Activated CD8-positive, alpha-beta memory T cell treated with anti-CD3 and anti-CD28 coated beads for 1 hour (primary cell): ENCODE measurements at places on chromosomes 5 and 9.

DNA sequence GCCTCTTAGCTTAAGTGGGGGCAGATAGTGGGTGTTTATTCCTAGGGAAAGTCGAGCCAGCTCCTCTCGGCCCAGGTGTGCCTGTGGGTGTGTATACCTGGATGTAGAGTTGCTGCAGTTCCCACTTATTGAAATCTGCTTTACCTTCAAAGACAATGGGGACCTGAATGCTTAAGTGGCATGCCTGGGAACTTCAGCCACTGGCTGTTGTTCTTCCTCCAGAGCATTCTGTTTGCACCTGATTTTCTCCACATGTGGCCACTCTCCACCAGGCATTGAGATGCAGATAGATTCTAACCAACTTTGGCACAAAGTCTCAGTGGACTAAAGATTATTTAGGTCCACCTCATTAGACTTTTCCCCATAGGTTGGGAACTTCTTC lies 186.8 kb downstream of the ZNF462 start:
- DNase-seq, result no peak

DNA sequence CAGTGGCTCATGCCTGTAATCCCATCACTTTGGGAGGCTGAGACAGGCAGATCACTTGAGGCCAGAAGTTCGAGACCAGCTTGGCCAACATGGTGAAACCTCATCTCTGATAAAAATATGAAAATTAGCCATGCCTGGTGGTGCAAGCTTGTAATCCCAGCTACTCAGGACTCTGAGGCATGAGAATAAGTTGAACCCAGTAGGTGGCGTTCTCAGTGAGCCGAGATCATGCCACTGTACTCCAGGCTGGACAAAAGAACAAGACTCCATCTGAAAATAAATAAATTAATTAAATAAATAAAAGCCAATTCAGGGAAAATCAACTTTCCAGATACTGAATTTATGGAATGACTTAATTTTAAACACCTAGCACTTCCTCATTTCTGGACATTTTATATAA lies 1722.1 kb downstream of the MAT2B start:
- DNase-seq, result no peak

DNA sequence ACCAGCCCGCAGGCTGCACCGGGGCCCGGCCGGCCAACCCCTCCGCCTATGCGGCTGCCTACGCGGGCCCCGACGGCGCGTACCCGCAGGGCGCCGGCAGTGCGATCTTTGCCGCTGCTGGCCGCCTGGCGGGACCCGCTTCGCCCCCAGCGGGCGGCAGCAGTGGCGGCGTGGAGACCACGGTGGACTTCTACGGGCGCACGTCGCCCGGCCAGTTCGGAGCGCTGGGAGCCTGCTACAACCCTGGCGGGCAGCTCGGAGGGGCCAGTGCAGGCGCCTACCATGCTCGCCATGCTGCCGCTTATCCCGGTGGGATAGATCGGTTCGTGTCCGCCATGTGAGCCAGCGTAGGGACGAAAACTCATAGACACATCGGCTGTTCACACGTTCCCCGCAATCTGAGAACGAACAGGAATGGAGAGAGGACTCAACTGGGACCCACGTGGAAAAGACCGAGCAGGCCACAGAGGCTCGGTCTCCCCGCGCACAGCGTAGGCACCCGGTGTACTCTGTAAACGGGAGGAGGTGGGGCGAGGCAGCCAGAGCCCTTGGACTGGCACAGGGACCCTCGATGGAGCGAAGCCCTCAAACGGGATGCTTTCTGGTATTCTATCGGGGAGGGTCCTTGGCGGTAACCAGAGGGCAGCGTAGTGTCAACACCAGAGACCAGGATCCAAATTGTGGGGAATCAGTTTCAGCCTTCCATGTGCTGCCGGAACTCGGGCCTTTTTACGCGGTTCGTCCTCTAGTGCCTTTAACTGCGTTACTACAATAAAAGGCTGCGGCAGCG lies 1.9 kb downstream of the FOXE1 start:
- DNase-seq, result no peak

- peak; percentile 66 for DNase-seq
Measured at GRCh38 chr5:178116143-178116885, 3.0 kb downstream of the N4BP3 start.

- no peak for DNase-seq
Measured at GRCh38 chr9:33272061-33272460, 7.2 kb downstream of the CHMP5 start.

GRCh38 chr9:97041898-97042297 lies 3.0 kb upstream of the CTSV start:
- no peak for DNase-seq
